CD4-positive, alpha-beta T cell treated with Interleukin-15 for 4 hours (primary cell): ENCODE measurements at places on chromosomes 12 and 14.

- no peak for DNase-seq
Observed at GRCh38 chr12:111758120-111758561, 8.6 kb upstream of the ALDH2 start.

- no peak for DNase-seq
Observed at GRCh38 chr14:59155886-59156285, 32.6 kb upstream of the DAAM1 start.

GRCh38 chr12:7282844-7283243 lies 21.0 kb upstream of the ACSM4 start:
- DNase-seq, result no peak

- peak; percentile 63 for DNase-seq
Observed at GRCh38 chr12:106136263-106136662, 2.5 kb downstream of the NUAK1 start.

- no peak for DNase-seq
Observed at GRCh38 chr14:104786091-104786586, 9.4 kb downstream of the AKT1 start.

GRCh38 chr14:23137192-23137812 lies 18.2 kb upstream of the CEBPE start:
- DNase-seq, result no peak

DNA sequence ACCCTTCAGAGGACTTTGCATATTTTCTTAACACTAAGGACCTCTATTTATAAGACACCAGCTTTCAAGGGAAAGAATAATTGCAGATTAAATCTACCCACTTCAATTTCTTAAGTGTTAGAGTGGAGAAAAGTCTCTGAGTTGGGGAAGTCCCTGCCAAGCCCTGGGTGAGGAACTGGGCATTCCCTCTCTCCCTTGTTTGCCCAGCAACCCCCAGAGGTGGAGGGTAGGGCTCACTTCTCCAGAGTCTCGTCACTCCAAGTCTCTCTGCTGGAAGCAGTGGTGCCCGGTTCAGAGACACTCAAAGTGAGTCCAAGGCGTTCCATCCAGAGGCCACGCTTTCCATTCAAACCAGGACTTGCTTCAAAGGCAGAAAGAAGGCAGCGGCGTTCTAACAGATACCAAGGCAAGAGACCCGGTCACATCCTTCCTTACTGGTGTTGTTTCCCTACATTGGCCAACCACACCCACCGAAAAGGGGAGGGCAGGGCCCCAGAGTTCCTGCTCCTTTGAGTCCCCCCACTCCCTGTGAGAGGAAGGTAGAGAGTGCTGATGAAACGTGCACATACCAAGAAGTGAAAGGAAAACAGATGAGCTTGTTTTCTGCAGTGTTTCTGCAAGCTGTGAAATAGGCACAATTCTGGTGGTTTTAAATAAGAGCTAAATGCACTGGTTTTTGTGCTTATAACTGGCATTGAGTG lies 6.1 kb upstream of the BDKRB2 start:
- DNase-seq, result no peak

GRCh38 chr14:24123424-24124417 lies 6.7 kb upstream of the FITM1 start:
- DNase-seq, result no peak

- no peak for DNase-seq
Observed at GRCh38 chr14:32710731-32711680, 227.7 kb upstream of the NPAS3 start.

DNA sequence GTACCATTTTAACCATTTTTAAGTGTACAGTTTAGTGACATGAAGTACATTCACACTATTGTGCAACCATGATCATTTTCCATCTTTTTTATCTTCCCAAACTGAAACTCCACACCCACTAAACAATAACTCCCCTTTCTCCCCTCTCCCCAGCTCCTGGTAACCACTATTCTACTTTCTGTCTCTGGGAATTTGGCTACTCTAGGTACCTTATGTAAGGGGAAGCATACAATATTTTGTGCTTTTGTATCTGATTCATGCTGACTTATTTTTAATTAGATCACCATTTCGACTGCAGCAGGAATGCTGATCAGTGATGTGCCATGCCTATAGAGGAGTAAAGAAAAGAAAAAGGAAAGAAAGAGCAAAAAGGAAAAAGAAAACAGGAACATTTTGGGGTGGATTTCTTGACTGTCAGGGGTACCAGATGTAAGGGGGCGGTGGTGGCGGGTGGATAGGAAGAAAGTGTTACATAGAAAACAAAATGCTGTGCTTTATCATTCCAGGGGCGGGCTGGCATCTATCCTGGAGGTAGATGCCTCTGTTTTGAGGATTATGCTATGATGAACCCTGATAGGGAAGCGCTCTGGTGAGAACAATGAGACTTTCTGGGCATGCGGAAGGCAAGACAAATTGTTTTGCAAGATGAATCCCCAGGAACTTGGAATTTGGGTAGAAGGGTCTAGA lies 45.2 kb upstream of the CTDSP2 start:
- DNase-seq, result no peak

DNA sequence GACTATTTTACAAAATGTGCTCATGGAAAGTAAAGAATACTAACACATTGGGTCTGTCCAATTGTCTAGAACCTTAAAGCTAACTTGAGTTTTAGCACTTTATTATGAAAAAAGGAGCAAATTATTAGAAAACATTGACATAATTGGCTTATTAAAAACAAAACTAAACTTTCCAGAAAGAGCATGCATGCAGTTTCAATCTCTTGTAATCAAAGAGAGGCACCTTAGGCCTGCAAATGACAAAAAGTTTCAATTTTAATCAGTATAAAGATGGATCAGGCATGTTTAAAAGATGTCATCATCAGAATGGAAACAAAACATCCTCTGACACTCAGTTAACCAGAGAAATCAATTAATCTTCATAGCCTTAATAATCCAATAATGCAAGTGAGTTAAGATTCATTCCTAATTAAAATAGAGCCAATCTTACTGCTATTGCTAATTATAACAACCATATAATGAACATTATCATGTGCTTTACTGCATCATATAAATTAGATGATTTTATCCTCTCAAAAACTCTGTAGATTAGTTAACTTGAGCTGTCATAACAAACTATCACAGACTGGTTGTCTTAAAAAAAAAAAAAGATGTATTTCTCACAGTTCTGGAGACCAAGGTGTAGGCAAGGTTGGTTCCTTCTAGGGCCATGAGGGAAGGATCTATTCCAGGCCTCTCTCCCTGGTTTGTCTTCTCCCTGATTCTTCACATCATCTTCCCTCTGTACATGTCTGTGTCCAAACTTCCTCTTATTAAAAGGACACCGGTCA lies 131.4 kb downstream of the RPAP3 start:
- DNase-seq, result no peak

DNA sequence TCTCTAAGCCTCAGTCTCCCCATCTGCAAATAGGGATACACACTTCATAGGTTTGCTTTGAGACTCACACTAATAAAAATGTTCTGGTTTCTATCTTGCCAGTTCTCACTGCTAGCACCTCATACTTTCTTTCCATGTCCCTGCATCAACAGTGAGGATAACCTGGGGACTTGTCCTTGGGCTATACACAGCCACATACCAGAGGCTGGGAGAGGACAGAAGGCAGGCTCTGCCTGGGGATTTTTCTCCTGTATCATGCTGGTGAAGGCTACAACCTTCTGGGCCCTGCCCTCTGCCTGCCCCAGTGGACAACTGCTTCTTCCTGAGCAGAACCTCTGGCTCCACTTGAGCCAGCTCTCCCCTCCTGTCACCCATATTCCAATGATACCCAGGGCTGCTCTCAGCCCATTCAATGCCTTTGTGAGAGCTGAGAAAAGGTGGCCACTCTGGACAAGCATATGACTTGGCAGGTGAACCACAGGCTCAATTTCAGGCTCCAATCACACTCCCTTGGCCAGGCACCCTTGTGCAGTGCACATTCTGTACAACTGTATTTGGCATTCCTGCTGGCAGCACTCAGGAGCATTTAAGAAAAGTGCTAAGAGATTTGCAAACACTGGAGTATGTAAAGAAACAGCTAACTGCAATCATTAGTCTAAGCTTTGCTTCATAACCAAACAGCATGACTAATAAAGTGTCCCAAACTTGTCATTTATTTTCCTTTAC lies 135.8 kb upstream of the VRK1 start:
- no peak for DNase-seq

GRCh38 chr14:102662636-102663430 lies 70.4 kb downstream of the RCOR1 start:
- no peak for DNase-seq

GRCh38 chr14:64158608-64159007 lies 135.6 kb downstream of the ESR2 start:
- no peak for DNase-seq

GRCh38 chr14:99363616-99364290 lies 91.8 kb upstream of the BCL11B start:
- DNase-seq, result no peak

GRCh38 chr14:30990770-30991169 lies 34.7 kb upstream of the AP4S1 start:
- no peak for DNase-seq

DNA sequence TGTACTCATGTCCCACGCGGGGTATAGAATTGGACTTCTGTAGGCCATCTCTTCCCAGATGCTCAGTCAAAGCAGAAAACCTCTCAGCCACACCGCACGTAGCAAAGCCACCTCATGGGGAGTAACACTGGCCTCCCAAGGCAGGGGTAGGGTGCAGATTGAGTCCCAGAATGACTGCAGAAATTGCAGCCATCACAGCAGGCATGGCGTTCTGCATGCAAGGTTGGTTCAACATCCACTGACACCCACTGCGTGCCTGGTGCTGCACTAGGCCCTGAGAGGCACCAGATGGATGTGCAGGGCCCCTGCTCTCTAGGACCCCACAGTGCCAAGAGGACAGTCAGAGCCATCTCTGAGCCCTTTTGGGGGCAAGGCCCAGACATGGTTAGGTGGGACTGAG lies 39.9 kb downstream of the RAB35 start:
- no peak for DNase-seq

- no peak for DNase-seq
Observed at GRCh38 chr14:29925736-29926135, 1.9 kb downstream of the PRKD1 start.

GRCh38 chr12:105426766-105427165 lies 96.3 kb downstream of the C12orf75 start:
- DNase-seq, result no peak

DNA sequence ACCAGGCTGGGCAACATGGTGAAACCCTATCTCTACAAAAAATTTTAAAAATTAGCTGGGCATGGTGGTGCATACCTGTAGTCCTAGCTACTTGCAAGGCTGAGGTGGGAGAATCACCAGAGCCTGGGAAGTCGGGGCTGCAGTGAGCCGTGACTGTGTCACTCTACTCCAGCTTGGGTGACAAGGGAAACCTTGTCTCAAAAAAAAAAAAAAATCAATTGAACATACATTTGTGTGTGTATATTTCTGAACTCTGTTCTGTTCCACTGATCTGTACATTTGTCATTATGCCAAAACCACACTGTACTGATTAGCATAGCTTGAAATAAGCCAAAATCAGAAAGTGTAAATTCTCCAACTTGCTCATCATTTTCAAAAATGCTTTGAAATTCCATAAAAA lies 254.6 kb downstream of the SOX5 start:
- DNase-seq, result no peak

DNA sequence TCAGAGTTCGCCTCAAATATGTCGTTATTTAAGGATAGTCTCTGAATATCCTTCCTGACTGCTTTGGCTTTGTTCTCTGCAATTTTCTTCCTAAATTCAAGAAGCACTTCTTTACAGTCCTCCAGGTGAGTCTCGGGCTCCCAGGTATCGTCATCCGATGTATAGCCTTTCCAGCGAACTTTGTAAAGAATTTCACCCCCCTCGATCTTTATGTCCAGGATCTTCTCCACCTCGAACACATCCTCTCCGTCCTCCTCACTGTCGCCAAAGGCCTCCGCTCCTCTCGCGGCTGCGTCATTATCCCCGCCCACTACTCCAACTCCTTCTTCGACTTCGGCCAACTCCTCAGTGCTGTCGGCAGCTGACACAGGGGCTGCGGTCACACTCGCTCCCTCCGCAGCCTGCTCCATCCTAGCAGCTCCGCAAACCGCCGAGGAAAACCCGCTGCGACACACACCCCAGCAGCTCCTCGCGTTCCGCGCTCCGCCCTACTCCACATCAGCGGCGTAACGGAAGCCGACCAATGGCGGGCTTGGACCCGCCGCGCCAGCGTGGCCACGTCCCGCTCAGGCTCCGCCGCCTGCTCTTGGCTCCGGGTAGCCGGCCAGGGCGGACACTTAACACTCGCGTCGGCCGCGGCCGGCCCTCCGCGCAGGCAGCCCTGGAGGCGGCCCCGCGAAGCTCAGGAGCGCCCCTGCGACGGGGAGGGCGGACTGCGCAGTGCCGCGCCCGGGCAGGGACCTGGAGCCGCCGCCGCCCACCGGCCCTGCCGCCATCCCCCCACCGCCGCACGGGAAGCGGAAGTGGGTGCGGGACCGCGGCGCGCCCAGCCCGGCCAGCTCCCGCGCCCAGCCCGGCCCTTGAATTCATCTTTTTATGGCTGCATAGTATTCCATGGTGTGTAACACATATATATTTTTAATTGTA lies 4.1 kb downstream of the CD163L1 start:
- DNase-seq, result peak; percentile 20

- DNase-seq, result no peak
Observed at GRCh38 chr12:93173178-93173957, 204.4 kb upstream of the NUDT4 start.

DNA sequence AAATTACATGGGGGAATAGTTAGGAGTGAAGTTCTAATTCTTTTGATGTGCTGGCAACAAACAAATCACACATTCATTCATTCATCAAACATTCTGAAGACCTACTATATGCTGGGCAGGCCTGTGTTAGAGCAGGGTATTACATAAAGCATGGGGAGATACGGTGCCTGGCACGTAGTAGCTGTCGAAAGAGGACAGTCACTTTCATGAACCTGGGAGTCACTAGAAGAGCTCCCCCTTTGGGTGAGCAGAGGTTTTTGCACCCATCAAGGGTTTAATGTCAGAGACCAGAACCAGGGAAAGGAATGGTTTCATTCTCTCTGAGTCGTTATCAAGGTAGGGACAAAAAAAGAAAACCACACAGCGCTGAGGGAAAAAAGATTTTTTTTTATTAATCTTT lies 10.0 kb downstream of the LHX5 start:
- no peak for DNase-seq

- no peak for DNase-seq
Observed at GRCh38 chr12:23473071-23473470, 476.4 kb downstream of the SOX5 start.

- no peak for DNase-seq
Observed at GRCh38 chr14:81432219-81432661, 32.1 kb upstream of the STON2 start.

DNA sequence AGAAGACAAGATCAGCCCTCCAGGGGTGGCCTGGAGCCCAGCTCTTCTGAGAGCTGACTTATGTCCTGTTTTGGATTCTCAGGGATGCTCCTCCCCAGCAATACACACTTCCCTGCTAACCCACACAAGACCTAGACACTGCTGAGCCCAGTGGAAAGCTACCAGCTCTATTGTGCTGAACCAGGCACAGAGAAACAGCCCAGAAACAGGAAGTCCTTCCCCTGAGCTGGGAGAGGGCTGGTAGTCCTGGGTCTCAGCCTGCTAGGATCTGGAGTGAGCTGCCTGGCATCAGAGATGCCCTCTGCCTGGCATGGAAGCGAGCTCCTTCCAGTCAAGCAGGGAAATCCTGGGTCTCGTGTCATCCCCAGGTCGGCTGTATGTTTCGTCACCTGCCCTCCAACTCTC lies 1.2 kb upstream of the LAG3 start:
- no peak for DNase-seq
